8988T (cell line): ENCODE measurements at places on chromosomes 13 and 19.

DNA sequence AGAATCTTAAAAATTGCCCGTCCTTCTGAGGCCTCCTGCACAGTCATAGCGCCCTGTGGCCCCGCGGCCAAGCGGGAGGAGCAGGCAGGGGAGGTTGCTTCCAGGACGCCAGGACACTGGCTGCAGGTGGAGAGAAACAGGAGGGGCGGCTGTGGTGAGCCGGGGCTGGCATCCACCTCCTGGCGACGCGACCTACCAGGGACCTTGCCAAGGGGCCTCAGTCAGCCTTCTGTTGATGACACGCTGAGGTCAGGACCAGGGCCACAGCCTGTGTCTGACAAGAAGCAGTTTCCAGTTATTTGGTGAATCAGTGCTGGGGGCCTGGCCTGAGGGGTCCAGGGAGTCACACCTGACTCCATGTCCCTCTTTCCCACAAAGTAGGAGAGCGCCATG, 13.3 kb upstream of the MKNK2 start:
- no peak for DNase-seq

- DNase-seq: no peak
Observed at GRCh38 chr19:4108767-4109625, 14.9 kb downstream of the MAP2K2 start.

DNA sequence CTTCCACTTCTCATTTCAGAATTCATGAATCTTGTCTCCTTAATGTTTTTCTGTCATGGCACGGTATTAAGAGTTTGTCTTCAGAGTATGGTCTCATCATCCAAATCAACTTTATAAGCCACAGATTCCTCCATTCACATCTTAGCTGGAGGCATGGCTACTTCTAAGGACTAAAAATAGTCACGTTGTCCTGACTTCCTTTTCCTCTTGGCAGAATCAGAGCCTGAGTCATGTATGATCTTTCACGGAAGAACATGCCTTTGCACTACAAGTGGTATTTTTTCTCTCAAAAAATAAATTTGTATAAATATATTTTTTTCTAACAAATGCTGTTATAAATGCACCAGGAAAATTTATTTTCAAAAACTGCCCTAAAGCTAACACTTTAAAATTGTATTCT, 71.4 kb downstream of the ALOX5AP start:
- DNase-seq: no peak

DNA sequence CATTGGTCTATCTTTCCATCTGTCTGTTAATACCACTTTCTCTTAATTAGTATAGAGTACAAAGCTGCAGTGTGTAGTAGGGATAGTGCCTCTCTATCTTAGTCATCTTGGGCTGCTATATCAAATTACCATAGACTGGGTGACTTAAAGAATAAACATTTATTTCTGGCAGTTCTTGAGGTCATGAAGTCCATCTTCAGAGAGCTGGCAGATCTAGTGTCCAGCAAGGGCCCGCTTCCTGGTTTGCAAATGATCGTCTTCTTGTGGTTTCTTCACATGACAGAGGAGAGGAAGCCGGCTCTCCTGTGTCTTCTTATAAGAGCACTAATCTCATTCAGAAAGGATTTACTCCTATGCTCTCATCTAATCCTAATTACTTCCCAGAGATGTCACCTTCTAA, 6.1 kb downstream of the ZNF700 start:
- DNase-seq: no peak

DNA sequence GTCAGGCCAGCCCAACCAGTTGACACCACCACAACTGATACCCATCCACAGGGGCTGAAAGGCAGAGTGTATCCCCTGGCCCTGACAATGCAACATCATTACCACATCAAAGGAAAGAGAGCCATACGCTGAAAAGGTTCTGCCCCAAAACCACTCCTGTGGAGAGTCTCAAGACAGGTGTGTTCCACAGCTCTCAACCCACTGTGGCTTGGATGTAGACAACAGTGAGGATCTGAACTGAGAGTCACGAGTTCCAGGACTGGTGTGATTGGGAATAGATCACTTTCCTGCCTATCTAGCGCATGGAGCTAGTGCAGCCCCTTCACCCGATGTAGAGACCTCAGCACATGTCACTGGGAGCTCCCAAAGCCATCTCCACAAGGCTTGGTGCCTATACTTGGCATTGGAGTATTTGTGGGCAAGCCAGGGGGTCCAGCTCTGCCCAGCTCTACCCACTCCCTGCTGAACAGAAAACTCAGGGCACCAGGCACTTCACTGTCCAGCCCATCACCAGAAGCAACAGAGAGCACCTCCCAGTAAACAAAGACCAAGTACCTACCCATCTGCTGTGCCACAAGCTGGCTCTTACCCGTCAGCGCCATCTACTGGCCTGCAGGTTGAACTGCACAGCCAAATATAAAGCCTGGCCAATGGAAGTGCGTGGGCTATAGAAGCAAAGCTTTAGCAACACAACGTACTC, 579.5 kb downstream of the UQCRFS1 start:
- DNase-seq: no peak

DNA sequence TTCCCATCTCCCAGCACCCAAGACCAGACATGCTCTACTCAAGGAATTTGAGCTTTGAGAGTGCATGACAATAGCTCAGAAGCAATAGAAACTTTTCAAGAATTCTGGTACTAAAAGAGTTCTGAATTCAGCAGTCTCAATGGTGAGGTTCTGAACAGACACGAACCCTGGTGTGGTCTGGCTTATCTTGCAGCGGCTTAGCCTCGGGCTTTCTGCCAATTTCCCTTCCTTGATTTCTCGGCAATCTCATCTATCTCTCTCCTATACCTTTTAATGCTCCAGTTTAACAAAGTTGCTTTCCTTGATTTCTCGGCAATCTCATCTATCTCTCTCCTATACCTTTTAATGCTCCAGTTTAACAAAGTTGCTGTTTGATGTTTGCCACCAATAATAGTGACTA, 174.6 kb downstream of the SPRY2 start:
- no peak for DNase-seq

DNA sequence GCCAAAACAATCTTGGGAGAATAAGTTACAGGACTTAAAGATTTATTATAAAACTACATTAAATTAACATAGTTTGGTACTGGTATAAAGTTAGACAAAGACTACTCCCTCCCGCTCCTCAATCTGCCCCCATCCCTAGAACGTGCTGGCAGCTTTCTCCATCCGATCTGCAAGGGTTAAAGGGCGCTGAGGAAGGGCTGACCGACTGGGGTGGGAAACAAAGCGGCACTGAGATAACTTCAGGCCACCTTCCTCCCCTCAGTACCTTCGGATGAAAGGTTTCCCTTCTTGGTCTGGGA, 790 bp upstream of the SUGT1 start:
- DNase-seq: no peak

DNA sequence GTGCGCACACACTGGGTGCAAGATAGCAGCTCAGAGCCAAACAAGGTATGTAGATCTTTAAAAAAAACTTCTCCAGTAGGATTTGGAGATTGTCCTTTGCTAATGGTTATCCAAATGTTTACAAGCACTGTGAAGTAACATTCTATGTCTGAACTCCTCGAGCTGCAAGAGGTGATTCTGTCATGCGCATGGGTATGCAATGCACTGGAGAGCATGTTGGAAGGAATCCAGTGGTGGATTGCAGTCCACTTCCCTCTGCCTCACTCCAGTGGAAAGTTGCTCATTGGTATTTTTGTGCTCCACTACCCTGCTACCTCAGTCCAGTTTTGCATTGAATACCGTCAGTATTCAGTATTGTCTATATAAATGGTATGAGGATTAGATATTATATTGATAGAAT, 132.1 kb downstream of the ATP8A2 start:
- DNase-seq: no peak
